ENCODE measurements at places on chromosomes 16 and 17. TPM values are rescaled to one million over a fixed set of nuclear protein-coding genes. Genes with fewer than 3 reads are reported as not detected.

Gene KRT36
- polyA plus RNA-seq: not detected

Gene HEXIM1
- 25.0 TPM for polyA plus RNA-seq

Gene RANBP10
- 7.0 TPM for polyA plus RNA-seq

Gene KRT39
- polyA plus RNA-seq: not detected

Gene WNT9B
- polyA plus RNA-seq: 1.9 TPM

Gene UNK
- 12.0 TPM for polyA plus RNA-seq

Gene VMO1
- polyA plus RNA-seq: 2.5 TPM

GRCh38 chr16:19718624-19718965 lies 524 bp downstream of the IQCK start:
- DNase-seq: peak; percentile 54

DNA sequence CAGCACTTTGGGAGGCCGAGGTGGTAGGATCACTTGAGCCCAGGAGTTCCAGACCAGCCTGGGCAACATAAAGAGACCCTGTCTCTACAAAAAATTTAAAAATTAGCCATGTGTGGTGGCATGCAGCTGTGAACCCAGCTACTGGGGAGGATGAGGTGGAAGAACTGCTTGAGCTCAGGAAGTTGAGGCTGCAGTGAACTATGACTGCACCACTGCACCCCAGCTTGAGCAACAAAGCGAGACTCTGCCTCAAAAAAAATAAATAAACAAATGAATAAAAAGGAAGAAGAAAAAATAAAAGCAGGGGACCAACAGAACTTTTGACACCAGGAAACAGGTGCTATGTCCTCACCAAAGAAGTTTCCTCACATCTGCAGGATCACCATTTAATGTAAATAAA lies 14.2 kb downstream of the TERF2 start:
- no peak for DNase-seq

DNA sequence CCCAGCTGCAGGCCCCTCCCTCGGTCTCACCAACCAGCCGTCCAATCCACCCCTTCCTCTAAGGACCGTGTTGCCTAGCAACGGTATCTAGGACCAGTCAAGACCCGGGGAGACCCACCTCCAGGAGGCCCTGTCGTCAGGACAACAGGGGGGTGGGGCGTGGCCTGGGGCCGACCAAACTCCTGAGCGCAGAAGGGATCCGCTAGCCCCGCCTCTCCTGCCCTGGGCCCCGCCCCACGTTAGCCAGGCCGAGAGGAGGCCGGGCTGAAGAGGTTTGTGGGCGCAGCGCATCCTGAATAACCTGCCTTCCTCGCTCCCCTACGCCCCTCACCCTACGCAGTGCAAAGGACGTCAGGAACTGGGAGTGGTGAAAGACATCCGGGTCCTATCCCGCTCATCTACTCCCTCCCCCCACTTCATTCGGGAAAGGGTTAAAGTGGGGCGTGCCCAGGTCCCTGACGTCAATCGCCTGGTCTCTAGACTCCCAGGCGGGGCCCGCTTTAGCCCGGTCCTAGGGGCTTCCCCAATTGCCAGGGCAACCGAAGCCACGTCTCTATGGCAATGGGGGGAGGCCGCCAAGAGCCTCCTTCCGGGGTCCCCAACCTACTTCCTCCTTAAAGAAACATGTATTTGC lies 14.7 kb downstream of the DLG4 start:
- peak; percentile 95 for DNase-seq

DNA sequence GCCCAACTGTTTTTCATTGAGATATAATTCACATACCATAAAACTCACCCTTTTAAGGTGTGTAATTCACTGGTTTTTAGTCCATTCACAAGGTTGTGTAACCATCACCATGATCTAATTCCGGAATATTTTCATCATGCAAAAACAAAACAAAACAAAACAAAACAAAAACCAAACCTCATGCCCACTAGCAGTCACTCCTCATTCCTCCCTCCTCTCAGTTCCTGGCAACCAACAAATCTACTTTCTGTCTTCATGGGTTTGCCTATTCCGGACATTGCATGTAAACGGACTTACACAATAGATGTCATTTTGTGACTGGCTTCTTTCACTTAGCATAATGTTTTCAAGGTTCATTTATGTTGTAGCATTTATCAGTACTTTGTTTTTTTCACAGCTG lies 4.5 kb upstream of the NOD2 start:
- DNase-seq: no peak

- no peak for DNase-seq
These were observed 1.2 kb downstream of the ATMIN start for GRCh38 chr16:81036751-81037350.

GRCh38 chr17:49111934-49112333 lies 20.6 kb upstream of the B4GALNT2 start:
- no peak for DNase-seq

DNA sequence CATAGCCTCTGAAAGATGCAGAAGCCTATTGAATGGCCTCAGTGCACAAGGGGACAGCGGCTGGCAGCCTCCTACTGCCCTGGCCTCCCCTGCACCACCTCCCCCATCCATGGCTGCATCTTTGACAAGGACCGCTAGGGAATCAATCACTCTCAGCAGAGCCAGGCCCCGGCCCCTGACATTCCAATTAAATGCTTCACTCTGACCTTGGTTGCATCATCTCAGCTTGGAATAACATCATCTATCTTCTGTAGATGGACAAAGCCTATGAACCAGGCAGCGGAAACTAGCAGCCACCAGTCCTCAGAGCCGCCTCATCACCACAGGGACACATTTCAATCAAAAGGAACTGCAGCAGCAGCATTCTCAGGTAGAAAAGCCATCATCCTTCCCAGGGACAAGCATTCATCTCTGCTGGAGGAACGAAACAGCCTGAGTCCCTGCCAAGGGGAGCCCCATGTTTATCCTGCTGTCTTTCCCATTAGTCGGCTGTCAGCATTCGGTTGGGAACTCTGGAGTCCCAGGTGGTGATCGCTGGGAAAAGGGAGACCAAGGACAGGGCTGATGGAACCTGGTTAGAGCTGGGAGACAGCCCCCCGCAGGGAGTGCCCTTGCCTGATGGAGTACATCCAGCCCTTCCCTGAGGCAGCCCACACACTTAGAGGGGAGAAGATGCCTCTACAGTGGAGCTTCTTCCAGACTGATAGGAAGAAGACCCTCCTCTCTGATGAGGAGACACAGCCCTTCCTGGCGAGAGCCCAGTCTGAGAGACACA lies 11.5 kb upstream of the TMEM132E start:
- no peak for DNase-seq

DNA sequence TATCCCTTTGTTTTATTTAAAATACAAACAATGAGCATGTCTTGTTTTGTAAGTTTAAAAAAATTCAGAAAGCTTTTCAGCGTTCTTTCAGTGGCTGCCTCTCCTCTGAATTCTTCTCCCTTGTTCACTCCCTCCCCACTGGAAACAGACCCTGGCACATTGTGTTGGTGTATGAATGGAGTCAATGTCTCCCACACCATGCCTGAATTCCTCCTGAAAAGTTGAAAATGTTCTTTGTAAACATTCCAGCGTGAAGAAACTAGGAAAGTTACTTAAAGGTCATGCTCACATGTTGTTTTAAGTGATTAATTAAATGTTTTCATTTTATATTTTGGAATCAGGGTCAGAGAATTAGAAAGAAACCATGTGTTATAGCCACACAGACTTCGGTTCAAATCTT lies 136.9 kb upstream of the DYNLRB2 start:
- DNase-seq: no peak

GRCh38 chr17:9298135-9298534 lies 276.8 kb downstream of the NTN1 start:
- no peak for DNase-seq

DNA sequence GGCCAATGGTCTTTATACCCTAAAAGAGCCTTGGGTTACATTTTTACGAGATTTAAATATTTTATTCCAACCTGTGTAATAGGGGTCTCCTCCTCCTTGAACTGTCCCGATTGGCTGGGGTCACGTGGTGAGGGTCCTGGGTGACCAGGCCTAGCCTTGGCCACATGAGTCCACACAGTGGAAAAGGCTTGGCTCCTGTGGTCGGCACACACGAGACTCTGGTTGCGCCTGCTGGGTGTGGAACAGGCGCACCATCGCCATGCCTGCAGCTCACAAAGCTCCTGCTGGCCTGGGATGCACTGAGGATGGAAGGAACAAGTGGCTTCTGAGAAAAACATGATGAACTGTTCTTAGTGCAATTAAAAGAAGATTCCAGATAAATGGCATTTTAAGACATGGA lies 103.9 kb upstream of the ZNF750 start:
- DNase-seq: no peak

DNA sequence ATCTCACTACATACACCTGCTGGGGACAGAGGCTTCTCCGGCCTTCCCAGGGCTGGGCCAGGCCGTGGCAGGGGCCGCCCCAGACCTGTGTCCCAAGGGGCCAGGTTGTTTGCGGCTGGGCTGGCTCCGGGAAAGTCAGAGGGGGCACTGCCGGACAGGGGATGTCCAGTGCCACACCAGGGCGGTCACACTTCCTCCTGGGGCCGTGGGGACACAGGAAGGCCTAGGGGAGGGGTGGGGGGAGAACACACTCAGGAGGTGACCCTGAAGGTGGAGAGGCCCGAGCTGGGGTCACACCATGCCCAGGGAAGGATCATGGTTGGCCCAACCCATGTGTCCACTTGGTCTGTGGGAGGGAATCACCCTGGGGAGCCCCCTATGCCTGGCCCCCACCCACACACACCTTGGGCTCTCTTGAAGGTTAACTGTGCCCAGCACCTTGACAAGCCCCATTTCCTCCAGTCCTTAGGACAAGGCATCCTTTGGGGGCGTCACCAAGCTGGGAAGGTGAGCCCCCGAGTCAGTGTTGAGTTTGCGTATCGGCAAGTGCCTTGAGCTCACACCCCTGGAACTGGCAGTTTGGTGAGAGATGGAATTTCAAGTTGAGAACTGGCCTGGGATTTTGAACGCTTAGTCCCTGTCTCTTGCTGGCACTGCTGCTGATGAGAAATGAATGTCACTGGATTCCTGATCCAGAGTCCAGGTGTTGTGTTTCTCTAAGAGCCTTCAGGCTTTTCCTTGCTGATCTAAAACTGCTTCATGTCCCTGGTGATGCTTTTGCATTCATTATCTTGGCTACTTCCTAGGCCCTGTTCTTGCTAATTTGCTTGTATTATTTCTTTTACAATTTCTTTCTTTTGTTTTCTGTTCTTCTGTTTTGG lies 7.7 kb upstream of the ACTG1 start:
- peak; percentile 66 for DNase-seq
